Eye (tissue), 1 donor: ENCODE measurements at places on chromosomes 2 and 18.

DNA sequence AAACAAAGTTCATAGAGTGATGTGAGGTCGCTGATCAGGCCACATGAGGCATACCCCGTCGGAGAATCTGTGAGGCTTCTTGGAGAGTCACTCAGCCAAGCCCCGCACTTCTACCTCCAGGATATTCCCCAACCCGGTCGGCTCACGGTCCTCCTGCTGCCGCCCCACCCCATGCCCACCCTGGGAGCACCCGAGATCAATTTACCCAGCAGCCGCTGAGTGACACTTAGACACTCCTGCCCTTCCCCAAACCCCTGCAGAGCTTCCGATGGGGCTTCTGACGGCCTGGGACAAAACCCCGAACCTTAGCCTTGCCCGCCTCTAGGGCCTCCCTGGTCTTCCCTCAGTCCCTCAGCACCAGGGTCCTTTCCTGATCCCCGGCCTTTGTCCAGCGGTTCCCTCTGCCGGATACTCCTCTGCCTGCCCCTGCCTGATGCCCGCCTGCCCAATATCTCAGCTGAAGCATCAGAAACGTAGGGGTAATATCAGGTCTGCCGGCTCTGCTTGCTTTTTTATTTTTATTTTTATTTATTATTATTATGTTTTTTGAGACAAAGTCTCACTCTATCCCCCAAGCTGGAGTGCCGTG lies 18.9 kb upstream of the OTOS start:
- DNase-seq, result no peak

- no peak for DNase-seq
These were observed 19.8 kb downstream of the MAP4K4 start for GRCh38 chr2:101717071-101717845.

DNA sequence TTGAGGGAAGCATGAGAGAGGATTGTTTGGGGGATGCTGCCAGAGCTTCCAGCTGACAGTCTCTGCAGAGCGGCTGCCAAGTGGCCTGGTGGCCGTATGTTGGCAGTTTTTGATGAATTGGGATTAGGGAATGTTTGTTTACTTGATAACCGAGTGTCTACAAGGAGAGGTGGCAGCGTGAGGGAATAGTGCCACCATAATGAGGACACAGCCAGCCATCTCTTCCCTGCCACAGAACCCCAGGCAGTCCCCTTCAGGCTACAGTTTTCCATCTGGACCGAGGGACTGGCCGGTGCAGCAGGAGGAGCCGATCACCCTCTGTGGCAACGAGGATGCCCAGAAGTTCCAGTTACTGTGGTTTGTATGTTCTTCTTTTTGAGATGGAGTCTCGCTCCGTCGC lies 55.2 kb downstream of the TRAPPC12 start:
- no peak for DNase-seq

- DNase-seq, result no peak
These were observed 155.6 kb upstream of the DNMT3A start for GRCh38 chr2:25497229-25497917.

GRCh38 chr18:1680108-1680507 lies 775.4 kb downstream of the ADCYAP1 start:
- DNase-seq, result no peak

GRCh38 chr2:238771218-238771617 lies 76.7 kb upstream of the TWIST2 start:
- no peak for DNase-seq

GRCh38 chr2:84459944-84460429 lies 907 bp upstream of the SUCLG1 start:
- DNase-seq, result no peak

- no peak for DNase-seq
These were observed 7.4 kb upstream of the DGKD start for GRCh38 chr2:233346930-233347329.

DNA sequence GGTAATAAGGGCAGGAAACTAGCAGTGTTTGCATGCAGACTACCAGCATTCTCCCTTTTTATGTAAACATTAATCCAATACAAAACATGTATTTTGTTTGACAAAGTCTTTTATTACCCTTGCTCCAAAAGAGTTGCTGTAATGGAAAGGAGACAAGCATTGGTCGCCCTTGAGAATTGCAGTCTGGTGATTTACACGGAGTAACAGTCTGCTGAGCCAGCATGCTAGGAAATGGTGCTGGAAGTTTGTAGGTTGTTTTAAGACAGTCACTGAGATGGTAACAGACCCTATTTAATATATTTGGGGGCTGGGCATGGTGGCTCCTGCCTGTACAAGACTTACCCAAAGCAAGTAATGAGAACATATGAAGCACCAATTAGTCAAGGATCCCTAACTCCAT lies 2.8 kb upstream of the PRKCE start:
- DNase-seq, result no peak

GRCh38 chr2:208134928-208135586 lies 5.4 kb upstream of the CRYGC start:
- no peak for DNase-seq

- no peak for DNase-seq
These were observed 38.6 kb downstream of the FAM124B start for GRCh38 chr2:224363281-224363680.

DNA sequence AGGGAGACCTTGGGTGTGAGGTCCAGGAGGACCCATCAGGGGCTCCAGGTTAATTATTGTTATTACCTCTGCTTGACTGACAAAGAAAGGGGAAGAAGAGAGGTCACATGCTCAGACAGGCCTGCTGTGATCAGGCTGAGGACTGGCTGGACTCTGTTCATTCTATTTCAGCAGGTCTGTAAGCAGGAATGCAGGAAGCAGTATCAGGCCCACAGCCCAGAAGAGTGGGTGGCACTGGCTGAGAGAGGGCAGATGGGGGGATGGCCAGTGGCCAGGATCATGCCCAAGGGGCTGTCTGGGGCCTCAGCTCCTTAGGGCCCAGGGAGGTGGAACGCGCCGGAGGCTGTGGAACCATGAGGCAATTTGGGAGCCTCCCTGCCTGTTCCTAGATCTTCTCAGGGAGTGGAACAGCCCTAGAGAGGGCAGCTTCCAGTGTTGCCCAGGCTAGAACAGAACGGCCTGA lies 43.7 kb upstream of the ZBTB7C start:
- peak; percentile 61 for DNase-seq

DNA sequence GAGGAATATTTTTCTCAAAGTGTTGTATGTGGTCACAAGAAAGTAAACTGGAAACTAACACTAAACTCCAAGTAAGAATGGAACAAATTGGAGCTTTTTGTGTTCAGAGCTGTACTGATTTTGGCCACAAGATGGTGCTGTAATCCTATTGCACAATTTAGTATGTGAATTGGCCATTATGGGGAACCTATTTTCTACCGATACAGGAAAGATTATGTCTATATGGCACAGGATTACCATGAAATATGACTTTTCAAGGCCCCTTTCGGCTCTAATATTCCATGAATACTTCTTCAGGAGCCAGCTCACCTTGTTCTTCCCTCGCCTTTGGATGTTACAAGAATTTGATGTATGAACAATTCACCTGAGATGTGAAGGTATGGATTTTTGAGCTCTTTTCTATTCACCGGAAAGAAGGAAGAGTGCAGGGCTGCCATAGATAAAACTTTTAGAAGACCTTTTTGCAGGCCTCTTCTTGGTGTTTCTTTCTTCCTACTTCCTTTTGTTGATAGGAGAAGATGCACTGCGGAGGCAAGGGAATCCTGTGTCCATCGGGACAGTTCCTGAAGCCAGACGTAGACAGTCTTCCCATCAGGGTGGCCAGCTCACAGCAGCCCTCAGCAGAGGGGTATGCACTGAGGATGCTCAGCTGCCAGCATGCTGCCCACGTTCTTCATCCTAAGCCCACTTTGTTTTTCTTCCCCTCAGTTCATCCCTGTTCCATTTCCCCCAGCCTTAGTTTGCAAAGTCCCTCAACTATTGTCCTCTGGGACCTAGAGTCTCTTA lies 13.3 kb downstream of the MRPL44 start:
- peak; percentile 90 for DNase-seq

DNA sequence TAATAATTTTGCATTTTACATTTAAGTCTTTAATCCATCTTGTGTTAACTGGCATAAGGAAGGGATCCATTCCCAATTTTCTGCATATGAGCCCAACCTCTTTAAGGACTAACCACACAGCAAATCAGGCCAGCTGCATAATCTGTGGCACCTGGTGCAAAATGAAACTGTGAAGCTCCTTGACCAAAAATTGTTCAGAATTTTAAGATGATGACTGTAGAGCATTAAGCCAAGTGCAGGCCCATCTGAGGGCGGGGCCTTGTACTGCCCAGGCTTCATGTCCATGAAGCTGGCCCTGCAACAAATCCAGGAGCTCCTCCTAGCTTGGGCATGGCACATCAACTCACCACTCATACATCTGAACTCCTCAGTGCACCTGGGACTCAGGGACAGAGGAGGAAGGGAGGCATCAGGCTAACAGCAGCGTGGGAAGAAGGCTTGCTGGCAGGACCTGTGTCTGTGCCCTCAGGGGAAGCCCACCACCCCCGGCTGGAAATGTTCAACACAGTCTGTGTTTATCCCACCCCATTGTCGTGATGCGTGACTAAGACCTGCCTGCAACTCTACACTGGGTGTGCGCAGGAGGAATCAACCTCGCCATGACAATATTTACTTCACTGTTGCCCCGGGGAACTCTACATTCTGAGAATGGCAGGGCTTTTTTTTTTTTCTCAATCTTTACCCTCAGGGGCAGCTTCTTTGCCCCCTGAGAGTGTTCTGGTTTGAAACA lies 128.9 kb upstream of the SIX2 start:
- DNase-seq, result no peak

DNA sequence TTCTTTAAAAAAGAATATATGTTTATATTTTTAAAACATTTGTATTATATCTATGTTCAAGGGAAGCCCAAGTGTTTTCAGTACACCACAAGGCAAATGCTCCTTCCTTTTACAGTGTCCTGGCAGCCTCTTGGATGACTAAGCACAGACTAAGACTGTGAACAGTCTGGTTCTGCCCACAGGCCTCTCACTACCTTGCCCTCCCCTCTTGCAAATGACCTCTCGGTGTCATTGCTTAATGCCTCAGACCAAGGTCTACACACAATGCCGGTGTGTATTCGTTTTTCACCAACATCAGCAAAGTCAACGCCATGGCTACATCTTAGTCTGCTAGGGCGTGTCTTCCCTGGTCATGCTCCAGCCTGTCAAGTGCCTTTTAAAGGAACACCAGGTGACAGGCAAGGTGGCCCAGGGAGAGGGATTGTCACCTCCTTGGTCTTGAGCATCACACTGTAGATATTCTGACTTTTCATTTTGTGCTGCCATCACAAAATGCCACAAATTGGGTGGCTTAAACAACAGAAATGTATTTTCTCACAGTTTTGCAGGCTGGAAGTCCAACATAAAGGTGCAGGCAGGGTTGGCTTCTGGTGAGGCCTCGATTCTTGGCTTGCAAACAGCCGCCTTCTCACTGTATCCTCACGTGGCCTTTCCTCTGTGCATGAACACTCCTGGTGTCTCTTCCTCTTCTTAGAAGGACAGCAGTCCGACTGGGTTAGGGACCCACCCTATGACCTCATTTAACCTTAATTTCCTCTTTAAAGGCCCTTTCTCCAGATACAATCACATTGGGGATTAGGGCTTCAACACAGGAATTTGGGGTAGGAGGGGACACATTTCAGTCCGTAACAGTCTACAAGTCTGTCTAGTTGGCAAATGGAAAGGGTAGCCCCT lies 266.5 kb downstream of the KLHL29 start:
- no peak for DNase-seq

GRCh38 chr2:20288642-20289340 lies 61.9 kb downstream of the PUM2 start:
- no peak for DNase-seq

GRCh38 chr2:170548304-170548703 lies 166.8 kb upstream of the SP5 start:
- DNase-seq, result no peak

- DNase-seq, result peak; percentile 58
These were observed 38.7 kb downstream of the REEP1 start for GRCh38 chr2:86298411-86299390.

GRCh38 chr18:49214706-49215105 lies 245.7 kb downstream of the DYM start:
- no peak for DNase-seq

DNA sequence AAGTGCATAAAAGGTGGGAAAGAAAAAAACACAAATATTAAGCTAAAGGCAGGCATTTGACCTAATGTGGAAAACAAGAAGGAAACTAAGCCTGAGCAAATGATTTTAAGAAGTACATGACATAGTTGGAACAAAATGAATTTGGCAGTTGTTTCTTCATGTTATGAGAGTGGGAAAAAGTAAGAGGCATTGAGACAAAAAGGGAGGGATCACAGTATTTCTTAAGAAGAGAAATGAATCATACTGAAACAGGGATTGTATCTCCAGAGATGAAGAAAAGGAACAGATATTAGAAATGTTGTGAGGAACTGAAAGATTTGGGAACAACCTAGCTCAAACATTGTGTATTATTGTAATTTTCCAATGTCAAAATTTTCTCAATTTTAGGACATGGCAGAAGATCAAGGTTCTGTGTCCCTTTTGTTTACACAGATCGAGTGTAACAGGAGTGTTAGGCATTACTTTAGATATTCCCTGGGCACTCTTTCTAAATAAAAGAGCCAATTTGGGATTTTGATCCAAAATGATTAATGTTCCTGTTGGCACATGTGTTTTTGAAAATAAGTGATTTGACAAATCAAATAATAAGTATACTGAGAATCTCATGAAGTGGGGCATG lies 98.6 kb downstream of the CALCRL start:
- no peak for DNase-seq

- DNase-seq, result no peak
These were observed 36.9 kb upstream of the RAB31 start for GRCh38 chr18:9671214-9671613.

- DNase-seq, result no peak
These were observed 34.5 kb downstream of the SFT2D3 start for GRCh38 chr2:127735537-127736399.

- DNase-seq, result no peak
These were observed 715.7 kb upstream of the NXPH2 start for GRCh38 chr2:139495851-139496250.

DNA sequence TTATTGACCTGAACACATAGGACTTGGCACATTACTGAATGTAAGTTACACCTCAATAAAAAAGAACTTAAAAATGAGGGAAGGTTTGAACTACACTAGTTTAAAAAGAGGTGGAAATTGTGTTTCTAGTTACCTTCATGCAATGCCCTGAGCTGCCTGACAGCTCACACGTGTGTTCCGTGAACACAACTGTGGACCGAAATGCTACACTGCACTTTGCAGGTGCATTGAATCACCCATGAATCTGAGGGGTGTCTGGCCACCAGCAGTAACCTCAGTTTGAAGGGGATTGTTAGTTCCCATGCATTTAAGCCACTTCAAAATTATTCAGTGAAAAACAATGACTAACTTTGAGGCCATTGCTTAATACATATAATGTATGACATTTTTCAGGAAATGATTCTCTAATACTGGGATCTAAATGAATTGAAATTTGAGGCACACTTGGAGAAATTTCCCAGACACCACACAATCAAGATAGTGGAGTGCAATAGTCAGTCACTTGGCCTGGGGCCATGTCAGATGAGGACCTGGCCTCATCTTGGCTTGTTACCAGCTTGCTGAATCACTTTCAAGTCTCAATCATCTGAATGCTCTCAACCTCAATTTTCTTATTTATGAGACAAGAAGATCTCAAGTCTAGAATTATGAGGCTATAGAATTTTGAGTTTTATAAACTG lies 59.3 kb downstream of the MYL12B start:
- peak; percentile 11 for DNase-seq

DNA sequence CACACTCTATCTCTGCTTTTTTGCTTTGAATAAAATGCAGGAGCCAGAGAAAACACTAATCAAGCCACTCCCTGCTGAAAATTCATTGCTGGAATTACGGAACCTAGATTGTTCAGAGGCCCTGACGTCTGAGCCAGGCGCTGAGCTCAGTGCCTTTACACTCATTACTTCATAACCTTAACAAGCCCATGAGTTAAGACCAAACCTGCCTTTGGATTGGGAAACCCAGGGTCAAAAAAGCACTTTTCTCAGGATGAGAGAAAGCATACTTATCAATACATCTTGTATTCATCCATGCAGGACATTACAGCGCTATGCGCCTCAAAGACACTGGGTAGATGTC lies 762 bp downstream of the INO80C start:
- no peak for DNase-seq
